Fibroblast of skin of left biceps (primary cell): ENCODE measurements at places on chromosomes 11 and 22.

DNA sequence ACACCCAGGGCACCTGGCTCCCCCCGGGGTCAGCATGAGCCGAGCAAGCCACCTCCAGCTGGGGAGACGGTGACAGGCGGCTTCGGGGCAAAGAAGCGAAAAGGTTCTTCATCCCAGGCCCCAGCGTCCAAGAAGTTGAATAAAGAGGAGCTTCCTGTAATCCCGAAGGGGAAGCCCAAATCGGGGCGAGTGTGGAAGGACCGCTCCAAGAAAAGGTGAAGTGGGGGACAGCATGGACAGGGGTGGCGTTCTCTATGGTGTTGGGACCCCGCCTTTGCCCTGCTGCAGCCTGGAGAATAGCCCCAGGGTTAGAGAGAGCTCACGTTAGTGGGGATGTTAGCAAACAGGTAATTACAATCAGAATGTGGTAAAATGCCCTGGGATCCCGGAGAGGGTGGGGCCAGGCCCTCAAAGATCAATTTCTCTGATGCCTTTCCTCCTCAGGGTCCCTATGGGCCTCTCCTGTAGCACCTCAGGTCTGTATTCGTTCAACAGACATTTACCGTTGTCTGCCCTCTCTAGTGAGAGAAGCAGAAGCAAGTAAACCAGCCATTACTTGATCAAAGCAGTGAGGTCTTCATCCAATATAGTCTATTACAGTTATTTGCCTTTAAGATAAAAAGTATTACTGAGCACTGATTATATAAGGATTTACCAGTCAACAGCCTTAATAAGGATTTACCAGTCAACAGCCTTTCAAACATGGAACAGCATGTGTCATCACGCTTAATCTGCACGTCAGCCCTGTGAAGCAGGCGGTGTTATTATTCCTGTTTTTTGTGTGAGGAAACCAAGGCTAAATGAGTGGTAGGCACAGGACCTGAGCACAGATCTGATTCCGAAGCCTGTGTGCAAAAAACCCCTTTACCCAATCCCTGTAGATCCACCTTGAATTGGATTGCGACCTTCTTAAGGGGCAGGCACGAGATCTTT is 1.0 kb downstream of the CCDC86 start:
- DNase-seq: no peak

DNA sequence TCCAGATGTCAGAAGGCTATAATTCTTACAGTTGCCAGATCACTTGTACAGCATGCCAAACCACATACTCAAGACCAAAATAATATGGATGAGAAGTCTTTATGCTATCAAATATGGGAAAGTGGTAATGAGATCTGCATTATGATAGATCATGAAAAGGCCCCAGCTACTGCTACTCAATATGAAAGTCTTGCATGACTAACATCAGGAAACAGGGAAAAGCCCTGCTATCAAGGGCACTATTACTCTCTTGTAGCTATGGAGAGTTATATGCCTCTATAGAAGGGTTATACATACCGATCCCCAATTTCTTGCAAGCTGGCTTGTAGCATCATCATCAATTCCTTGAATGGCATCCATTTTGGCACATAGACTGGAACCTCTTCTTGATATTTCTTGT is 30.2 kb upstream of the TMPRSS5 start:
- no peak for DNase-seq

DNA sequence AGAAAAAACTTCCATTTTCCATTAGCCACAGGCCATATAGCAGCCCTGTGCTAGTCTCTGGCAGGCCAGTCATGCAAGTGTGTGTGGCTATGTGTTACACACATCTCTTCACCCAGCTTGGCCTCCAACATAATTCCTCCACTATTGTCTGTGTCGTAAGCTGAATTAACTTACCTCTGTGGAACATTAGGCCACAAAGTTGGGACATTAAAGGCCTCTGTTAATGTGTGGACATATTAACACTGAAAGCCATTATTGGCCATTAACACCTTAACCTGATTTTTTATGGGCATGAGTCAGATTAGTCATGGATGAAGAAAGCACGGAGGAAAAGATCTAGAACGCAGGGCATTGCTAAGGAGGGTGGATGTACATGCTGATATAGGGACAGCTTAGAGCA is 100.1 kb downstream of the DBX1 start:
- no peak for DNase-seq

GRCh38 chr22:19849835-19850762 is 4.6 kb downstream of the GNB1L start:
- no peak for DNase-seq

DNA sequence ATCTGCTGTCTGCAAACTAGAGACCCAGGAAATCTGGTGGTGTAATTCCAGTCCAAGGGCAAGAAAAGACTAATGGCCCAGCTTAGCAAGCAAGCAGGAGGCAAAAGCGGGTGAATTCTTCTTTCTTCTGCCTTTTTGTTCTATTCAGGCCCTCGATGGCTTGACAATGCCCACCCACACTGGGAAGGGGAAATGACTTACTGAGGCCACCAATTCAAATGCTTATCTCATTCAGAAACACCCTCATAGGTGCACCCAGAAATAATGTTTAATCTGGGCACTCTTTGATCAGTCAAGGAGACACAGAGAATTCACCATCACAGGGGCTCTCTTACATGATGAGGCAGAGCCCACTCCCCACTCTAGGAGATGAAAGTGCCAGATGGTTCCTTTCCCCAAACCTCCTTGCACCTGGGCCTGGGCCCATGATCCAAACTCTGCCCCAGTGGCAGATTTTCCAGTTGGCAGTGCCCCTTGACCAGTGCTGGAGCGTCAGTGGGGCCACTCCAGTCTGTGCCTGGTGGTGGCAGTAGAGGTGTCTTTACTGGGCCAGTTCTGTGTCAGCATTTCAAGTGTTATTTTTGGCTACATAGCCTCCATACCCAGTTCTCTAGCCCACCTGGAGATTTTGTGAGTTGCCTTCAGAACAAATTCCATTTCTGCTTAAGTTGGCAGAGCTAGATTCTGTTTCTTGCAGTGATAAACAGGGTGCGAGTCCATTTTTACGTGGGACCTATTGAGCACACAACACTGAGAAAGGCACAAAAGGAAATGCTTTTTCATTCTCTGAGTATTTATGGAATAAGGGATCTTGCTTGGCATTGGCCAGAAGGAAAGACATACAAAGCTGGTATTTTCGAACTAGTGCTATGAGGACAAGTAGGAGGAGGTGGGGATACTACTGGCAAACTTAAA is 7.5 kb downstream of the ELMOD1 start:
- DNase-seq: no peak

DNA sequence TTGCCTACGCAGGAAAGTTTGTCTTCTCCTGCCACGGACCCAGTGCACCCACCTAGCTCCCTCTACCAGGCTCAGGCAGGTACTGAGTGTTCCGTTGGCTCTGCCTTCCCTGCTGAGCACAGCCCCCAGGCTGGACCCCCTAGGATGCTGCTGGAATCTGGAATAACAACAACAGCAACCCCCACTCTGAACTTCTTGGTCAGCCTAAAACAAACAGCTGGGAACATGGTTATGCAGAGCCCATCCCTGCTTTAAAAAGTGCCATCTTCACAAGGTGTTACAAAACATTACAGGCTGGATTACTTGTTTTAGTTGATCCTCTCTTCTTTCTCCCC is 1.8 kb downstream of the OPCML start:
- no peak for DNase-seq
